ENCODE measurements at places on chromosomes 5 and 9.

- no peak for DNase-seq
These were observed 4.8 kb upstream of the SLC25A51 start for GRCh38 chr9:37908698-37909186.

DNA sequence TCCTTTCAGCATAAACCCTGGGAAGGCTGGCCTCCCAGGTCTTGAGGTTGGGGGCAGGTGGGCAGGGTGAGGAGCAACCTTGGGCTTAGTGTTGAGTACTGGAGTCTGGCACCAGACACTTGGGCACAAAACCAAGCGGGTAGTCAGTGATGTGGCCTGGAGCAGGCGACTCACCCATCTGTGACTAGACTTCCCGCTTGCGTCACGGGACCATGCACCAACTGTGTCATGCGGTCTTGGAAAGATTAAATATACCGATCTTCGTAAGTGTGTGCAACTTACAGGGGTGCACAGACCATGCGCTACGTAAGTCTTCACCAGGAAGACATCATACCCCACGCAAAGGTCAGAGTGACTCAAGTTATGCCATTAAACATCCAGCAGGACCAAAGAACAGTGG lies 304.4 kb upstream of the IRX4 start:
- no peak for DNase-seq

- no peak for DNase-seq
These were observed 597.6 kb downstream of the RAB3C start for GRCh38 chr5:59180515-59180914.

GRCh38 chr5:50365426-50366251 lies 75.4 kb downstream of the EMB start:
- no peak for DNase-seq

Data from NCI-H187 (cell line).